Pancreas (tissue), 10 donors: ENCODE measurements at places on chromosomes 6 and 20. TPM values are rescaled to one million over a fixed set of nuclear protein-coding genes. Genes with fewer than 3 reads are reported as not detected.

The TAAR8 gene
- not detected for polyA plus RNA-seq

The TPBG gene
- polyA plus RNA-seq: 6.7 TPM

The ALDH8A1 gene
- 1.2 TPM for polyA plus RNA-seq

The PGK2 gene
- polyA plus RNA-seq: not detected

The RIPOR2 gene
- 0.38 TPM for polyA plus RNA-seq

The GTSF1L gene
- polyA plus RNA-seq: not detected

The DAAM2 gene
- polyA plus RNA-seq: 10.5 TPM

The SYCP2 gene
- 4.4 TPM for polyA plus RNA-seq

The SLC39A7 gene
- 111 TPM for polyA plus RNA-seq

The HLA-B gene
- 373 TPM for polyA plus RNA-seq

The HAO1 gene
- 0.54 TPM for polyA plus RNA-seq

The OR12D1 gene
- polyA plus RNA-seq: not detected

The SF3B5 gene
- polyA plus RNA-seq: 138 TPM

The CD24 gene
- polyA plus RNA-seq: 417 TPM

The EDEM2 gene
- 22.7 TPM for polyA plus RNA-seq

The SIRPG gene
- polyA plus RNA-seq: 0.12 TPM
